ENCODE measurements at places on chromosomes 6 and 20.

GRCh38 chr20:16583474-16583873 lies 10.2 kb upstream of the KIF16B start:
- no peak for DNase-seq

DNA sequence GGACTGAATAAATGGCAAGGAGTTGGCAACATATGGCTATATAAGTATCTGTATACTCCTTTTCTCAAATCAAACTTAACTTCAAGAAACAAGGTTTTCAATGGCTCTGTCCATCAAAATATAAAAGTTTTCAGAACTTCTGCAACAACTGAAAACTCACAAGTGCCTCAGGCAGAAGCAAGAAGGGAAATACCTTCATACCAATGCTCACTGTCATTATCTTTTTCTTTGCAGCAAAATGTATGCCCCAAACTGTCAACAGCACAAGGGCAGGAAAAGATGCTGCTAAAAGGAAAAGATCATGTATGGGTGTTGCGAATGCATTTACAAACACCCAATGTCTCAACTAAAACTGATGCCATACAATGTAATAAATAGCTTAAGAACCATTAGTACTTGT lies 45.9 kb downstream of the PTPRK start:
- DNase-seq = no peak

- peak; percentile 31 for DNase-seq
These were observed 69.1 kb upstream of the PBOV1 start for GRCh38 chr6:138287144-138287955.

DNA sequence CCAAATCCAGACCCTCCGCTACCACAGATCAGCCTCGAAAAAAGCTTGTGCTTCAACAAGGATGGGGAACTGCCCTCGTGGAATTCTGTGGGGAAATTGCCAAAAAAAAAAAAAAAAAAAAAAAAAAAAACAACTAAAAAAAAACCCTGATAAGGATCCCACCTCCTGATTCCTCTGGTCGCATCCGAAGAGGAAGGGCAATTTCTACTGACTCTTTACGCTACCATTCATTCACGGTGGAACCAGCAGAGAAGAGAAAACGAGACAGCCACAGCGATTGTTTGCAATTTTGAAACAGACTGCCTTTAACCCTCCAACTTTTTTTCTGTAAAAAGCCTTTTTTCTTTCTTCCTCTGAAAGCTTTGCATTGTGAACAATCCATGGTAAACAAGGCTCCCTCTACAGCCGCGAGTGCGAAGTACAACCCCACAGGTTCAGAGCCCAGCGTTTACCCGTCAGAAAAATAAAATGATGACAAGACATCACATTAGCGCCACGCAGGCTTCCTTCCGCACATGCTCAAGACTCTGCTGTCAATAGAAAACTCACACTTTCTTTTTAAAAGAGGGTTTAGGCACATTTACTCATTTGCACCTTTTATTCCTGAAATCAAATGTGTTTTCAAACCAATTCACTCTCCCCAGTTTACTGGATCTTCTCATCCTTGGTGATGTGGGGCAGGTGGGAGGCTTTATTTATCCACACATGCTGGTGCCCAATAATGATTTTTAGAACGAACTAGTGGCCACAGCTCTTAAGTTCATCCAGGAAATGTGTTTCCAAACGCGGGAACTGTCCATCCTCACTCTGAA lies 100.0 kb downstream of the NOL4L start:
- peak; percentile 74 for DNase-seq

GRCh38 chr20:62127799-62128198 lies 5.5 kb downstream of the LSM14B start:
- DNase-seq = no peak

DNA sequence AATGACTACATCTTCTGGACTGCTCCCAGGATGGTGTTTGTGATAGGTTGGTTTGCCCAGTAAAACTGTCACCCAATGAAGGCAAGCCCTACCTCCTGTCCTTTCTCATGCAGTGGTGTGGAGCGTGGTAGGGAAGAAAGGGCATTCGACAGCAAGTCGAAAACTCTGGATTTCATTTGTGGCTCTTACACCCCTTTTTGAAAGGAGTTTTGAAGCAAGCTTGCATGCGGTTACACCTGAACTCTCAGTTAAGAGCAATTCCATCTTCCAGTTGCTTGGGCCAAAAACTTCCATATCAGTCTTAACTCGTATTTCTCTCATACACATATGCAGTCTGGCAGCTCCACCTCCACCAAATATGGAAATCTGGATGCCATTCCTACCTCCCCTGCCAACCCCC lies 19.7 kb upstream of the SLC22A2 start:
- DNase-seq = no peak

- no peak for DNase-seq
These were observed 128.6 kb upstream of the HS3ST5 start for GRCh38 chr6:114471450-114471849.

DNA sequence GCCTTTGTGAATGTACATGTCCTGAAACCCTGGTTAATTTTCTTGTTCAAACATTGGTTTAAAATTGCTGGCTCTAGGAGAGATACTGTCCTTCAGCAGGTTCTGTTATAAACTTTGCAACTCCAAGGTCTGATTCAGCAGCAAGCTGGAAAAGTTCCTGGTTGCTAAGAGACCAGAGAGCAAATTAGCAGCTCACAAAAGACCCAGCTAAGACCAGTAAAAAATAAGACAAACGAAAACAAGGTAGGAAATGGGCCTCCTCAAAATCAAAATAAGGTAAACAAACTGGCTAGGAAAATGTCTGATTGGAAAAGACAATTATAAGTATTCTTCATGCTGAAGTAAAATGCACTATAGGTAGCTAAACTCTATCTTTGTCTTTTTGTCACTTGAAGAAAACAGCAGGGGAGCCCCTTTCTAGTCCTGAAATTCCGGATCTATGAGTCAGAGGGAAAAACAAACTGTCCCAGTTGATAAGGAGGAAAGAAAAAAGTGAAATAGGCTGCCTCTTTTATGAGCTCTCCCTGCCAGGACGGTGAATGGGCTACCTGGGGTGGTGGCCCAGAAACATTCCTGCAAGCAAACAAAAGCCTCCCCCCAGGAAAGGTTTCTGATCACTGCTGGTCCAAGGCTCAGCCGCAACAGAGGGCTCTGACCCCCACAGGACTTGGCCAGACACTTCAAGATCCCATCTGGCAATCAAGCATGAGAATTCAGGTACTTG lies 41.6 kb downstream of the UNC5CL start:
- DNase-seq = no peak

DNA sequence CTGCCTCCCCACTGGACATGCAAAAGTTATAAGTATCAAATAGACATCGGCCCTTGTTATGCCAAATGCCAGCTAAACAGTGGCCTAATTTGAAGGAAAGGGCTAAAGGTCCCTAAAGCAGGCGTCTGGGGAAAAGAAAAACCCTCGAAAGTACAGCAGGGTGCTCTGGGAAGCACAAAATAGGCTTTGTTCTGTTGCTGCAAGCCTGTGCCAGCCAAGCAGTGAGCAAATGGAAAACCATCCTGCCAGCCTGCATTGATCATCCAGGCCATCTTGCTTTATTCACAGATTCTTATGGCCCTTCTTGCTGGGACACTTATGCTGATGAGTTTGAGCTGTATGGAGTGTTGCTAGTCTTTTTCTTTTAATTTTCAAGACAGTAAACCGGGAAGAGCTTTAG lies 62.2 kb upstream of the PLEKHG1 start:
- no peak for DNase-seq

DNA sequence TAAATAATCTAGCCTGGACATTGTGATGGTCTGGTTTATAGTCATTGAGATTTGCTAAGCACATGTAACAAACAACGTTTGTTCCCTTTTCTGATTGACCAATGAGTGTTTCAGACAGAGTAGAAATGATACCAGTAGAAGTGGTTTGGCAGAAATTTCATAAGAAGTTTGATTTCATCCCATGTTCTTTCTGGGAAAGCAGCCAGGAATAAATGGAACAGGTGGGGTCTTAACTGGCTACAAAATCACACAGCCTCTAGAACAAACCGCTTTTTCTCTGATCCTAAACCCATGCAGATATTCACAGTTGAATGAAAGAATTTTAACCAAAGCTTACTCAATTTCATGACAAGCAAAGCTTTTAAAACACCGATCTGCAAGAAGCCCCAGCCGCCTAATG lies 227.5 kb downstream of the UST start:
- DNase-seq = no peak

GRCh38 chr6:102051720-102052119 lies 658.2 kb downstream of the GRIK2 start:
- no peak for DNase-seq

GRCh38 chr20:57779401-57780003 lies 69.7 kb upstream of the PMEPA1 start:
- DNase-seq = no peak

DNA sequence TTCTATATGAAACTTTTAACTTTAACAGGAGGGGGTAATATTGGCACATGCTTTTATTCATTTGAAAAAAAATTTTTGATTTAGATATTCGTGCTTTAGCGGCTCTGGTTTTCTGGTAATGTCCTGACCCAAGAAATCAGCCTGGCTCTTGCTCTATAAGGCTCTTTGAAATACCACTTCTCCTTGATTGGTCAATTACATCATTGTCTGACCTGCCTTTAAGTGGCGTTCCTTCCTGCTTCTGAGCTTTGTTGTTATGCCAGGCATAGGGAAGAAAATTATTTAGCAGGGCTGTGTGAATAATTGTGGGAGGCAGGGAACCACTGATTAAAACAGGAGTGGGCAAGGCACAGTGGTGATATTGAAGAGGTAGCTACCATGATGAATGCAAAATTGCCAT lies 3.9 kb downstream of the RNF144B start:
- DNase-seq = no peak

DNA sequence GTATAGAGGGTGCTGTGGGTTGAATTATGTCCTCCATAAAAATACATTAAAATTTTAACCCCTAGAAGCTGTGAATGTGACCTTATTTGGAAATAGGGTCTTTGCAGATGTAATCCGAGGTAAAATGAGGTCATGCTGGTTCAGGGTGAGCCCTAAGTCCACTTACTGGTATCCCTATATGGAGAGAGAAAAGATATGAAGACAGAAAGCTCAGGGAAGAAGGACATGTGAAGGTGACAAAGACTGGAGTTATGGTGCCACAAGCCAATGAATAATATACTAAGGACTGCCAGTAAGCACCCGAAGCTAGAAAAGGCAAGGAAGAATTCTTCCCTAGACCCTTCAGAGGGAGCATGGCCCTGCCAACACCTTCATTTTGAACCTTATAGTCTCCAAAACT lies 50.2 kb downstream of the PLN start:
- DNase-seq = no peak

DNA sequence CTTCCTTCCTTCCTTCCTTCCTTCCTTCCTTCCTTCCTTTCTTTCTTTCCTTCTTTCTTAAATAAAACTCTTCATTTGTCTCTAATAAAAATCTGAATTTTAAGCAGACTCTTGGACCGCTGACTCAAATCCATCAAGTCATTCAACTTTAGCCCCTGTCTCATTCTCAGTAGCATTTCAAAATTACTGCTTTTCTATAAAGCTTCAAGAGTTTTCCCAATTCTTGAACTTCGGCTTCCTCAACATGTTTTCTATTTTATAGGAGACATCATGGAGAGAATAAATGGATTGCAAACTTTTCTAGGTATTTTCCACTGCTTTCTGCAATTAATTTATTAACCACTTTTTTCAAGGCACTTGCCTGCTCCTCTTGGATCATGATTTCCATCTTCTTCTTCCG lies 497.1 kb upstream of the GJE1 start:
- DNase-seq = no peak

DNA sequence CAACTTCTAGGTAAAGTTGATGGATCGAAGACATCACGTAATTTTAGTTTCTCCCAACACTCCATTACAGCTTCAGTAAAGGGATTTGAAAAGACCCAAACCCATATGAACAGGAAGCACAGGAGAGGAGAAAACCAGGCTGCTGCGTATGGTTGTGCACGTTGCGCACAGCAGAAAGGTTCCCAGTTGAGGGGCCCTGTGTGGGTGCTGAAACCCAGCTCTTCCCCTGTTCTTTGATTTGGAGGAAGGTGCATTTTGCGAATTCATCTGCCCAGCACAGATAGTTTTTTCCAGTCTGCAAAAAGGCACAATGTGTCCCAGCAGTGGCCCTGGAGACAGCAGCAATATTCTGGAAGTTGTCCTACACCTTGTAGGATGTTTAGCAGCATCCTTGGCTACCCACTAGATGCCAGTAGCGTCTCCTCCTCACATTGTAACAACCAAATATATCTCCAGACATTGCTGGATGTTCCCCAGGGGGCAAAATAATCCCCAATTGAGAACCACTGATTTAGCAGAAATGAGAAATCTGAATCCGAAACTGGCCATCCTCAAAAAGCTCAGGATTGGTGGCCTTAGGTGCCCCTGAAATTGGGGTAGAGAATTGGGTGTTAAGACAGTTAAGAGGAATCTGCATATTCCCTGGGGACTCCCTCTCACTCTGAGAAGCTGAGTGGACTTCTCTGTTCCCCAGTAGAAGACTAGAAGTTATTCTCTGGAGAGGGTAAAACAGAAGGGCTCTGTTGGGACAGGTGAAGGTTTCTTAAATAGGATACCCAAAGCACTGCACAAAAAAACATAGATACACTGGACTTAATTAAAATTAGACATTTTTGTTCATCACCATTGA lies 12.2 kb downstream of the SUN5 start:
- no peak for DNase-seq

DNA sequence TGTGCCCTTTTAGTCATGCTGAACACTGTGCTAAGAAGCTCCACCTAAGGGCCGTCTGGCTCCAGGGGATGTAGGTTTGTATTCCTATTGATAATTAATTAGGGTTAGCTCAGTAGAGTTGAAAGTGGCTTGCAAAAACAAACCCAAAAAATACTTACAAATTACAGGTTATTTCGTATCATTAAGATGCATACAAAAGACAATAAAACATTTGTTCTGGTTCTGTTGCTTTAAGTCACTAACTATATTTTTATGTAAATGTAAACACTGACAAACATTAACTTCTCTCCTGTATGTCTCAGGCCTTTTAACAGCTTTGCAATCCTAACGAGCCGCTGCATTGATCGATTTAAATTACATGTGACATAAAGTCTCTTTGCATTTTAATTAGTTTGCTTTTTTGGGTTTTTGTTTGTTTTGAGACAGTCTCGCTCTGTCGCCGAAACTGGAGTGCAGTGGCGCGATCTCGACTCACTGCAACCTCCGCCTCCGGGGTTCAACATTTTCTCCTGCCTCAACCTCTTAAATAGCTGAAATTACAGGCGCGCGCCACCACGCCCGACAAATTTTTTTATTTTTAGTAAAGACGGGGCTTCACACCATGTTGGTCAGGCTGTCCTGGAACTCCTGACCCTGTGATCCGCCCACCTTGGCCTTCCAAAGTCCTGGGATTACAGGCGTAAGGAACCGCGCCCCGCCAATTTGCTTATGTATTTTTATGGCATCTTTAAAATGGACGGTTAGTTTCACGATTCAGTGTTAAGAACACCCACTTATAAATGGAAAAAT lies 110.9 kb downstream of the HFE start:
- no peak for DNase-seq
